Kidney tubule cell (primary cell): ENCODE measurements at places on chromosomes 1 and 21.

GRCh38 chr1:26522073-26522472, 7.5 kb upstream of the RPS6KA1 start:
- DNase-seq, result no peak

DNA sequence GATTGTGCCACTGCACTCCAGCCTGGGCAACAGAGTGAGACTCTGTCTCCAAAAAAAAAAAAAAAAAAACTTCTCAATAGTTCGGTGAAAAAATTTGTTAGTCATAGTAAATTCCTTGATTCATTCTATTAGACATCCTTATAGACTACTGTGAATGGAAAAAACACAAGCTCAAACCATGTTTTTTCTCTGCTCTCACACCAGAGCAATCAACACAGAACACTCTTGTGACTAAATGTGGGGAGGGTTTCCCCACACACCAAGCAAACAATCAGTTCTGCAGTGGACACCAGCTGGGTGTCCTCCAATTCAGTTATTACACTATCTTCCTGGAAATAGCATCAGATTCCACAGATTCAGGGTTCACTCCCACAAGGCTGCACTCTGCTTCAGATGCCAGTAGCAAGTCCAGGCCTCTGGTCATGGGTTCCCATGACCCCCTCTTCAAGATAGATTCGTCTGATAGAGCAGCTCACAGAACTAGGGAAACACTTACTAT, 69.1 kb upstream of the TEKT2 start:
- no peak for DNase-seq

DNA sequence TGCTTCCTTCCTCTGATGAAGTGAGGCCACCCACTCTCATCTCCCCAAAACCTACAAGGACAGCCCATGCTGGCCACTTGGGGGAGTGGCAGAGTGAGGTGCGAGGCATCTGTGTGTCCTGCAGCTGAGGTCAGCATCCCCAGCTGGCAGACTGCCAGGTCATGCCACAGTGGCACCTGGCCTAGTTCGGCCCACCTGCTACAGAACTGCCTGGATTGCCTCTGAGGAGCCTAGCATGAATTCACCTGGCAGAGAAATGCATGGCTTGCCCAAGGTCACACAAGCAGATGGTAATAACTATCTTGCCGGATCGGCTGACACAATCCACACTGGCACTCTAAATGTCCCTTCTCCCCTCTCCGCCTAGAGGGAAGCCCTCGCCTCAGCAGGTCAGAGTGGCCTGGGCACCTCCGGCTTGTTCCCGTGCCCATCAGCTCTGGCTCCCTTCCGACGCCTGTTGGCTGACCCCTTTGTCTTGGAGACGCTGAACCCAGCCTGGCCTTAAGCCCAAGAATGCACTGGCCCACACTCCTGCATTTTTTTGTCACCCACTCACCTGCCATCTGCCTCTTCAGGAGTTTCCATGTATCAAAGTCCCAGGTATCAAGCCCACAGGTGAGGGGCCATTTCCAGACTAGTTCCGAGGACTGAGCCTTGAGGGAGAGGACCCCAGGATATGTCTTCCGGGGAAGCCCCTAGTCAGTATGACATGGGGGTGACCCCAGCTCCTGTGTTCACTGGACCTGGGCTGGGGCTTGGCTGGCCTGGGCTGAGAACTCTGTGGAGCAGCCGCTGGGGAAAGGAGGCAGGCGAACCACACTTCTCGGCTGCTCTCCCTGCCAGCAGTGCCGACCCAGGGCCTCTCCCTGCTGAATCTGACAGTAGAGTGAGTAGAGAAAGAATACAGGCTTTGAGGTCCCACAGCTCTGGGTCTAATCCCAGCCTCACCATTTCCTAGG, 21.7 kb downstream of the ECE1 start:
- peak; percentile 71 for DNase-seq

DNA sequence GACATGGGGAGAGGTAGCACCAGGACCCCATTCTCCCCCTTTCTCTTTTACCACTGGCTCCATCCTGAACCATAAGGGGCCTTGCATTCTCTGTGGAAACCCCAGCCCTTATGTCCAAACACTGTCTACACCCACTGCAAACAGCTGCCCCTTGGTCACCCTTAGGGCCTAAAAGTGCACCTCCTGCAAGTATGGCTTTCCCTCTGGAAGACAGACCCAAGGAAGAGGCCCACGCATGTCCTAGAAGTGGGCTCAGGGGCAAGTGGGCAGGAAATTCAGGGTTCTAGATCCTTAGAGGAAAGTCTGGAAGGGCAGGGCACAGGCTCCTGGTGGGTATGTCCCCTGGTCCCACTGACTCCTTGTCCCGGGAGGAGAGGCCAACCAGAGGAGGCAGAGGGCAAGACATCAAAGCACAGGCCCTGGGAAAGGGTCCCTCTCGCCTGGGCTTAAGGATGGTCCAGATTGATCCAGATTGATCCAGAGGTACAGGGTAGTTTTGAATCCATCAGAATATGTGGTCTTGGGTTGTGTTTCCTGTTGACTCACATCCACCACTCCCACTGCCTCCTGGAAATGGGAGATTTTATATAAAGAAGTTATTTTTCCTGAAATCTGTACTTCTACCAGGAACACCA, 150.9 kb downstream of the GRIK3 start:
- no peak for DNase-seq

- DNase-seq, result no peak
Measured at GRCh38 chr1:78334952-78335351, 155.8 kb upstream of the PTGFR start.

- no peak for DNase-seq
Measured at GRCh38 chr1:240109130-240109529, 17.4 kb downstream of the FMN2 start.

DNA sequence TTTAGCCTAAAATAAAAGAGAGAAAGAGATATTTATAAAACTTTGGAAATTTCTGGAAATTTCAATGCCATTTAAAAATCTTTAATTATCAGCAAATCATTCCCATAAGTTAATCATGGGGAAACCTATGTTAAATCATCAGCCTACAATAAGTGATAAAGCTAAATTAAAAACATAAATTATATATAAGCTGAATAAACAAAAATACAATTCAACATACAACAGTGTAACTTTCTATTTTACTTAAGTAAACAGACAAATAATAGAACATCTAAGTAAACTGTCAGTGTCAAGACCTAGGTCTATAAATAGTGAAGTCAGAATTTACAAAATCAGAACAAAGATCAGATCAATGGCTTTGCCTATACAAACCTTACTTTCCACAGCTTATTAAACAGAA, 57.5 kb downstream of the EPRS1 start:
- no peak for DNase-seq

DNA sequence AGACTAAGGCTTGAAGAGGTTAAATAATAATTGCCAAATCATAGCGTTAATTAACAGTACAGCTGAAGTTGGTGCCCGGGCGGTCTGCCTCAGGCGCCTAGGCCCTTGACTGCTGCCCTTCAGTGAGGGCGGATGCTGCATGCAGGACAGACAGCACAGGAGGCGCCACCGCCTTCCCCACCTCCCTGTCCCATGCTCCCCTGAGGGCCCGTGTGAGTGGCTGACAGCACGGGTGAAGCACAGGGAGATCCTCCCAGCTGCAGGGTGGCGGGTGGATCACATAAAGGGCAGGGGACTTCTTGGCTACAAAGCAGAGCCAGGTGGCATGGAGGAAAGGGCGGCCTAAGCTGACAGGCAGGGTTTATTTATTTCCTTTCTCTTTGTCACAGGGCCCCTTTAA, 49.1 kb downstream of the DDX20 start:
- DNase-seq, result no peak

DNA sequence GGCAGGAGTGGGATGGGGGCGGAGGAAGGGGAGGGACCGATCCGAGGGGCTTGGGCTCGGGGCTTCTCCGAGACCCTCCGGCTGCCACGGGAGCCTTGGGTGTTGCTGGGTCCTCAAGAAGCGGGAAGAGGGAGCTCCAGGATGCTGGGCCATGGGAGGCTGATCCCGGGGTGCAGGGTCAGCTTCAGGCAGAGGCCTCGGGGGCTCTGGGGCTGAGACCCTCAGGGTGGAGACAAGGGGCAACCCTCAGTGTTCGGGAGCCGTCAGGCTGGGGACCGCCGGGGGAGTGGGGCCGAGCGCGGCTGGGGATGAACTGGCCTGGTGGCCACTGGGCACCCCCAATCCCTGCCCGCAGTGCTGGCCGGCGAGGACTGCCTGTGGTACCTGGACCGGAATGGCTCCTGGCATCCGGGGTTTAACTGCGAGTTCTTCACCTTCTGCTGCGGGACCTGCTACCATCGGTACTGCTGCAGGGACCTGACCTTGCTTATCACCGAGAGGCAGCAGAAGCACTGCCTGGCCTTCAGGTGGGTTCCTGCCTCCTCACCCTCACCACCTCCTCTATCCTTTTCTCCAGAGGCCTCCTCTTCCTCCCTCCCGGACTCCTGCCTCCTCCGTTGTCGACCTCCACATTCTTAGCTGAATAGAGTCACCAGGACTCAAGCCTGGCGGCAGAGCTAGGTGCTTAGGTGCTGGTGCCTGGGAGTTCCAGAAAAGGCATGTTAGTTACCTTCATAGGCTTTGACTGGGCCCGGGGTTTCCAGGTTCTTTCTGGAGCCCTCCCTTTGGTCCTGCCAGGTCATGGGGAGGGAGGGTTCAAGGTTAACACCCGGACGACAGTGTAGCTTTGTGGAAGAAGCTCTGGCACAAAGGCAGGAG, 631 bp downstream of the SHISA4 start:
- no peak for DNase-seq

DNA sequence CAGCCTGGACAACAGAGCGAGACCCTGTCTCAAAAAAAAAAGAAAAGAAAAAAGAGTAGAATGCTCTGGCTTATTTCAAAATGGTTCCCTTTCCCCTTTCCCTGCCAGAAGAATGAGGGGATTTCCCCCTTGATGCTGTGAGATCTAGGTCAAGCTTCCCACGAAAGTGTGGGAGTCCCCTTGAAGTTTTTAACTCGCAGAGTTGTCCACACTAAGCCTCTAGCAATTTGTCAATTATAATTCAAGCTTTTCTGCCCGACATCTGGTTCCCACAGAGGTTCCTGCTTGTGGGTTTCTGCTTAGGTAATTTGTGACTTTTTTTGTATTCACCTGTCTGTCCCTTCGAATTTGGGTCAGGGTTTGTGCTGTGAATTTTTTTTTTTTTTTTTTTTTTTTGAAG, 62.8 kb downstream of the ZFYVE9 start:
- DNase-seq, result no peak

DNA sequence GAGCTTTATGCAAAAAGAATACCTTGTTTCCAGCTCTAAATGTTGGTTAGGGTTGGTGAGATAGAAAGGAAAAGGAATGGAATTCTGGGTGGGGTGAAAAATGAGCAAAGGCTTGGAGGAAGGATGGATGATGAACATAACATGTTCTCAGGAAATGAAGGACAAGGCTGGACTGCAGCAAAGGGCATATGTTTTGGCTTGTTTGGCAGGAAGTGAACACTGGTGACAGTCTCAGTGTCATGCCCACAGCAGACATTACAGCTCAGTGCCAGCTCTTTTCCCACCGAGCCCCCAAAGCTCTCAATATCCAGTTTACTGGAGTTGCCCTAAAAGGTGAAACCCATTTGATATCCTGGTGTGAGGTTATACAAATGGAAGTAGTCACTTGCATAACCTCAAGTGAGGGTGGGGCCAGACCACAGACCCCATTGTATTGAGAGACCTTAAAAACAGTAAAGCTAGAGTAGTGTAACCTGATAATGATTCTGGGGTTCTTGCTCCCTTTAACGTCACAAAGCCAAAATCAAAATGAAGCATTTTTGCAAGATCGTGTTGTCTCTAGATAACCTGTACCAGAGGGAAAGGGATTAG, 270.6 kb downstream of the NFIA start:
- DNase-seq, result no peak

GRCh38 chr1:111203681-111204200, 3.3 kb upstream of the DENND2D start:
- peak; percentile 89 for DNase-seq

DNA sequence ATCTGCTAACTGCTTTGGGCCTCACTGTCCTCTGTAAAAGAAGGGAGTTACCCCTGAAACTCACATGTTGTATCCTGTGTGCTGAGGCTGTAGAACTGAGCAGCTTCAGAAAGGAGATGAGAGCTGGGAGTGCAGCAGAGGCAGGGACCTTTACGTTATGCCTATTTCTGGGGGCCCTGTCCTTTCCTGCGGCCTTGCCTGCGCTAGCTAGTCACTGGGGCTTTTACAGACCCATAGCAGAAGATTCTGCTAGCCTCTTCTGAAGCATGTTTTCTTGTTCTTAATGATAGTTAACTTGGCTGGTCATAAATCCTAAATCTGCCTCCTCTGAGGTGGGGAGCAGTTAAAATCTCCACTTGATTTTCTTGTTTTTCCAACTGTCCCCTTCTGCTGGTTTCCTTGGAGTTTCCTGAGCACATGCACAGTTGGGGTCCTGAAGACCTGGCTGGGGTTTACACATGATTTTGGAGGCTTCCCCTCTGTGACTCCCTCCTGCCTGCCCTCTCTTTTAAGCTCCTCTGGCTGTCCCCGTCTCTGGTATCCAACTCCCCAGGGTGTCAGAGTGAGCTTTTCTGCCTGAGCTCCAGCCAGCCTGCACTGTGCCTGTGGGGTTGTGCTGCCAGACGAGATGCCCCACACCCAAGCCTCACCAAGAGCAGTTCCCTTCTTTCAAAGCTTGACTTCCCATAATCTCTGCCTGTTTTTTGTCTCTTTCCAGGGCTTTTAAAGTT, 76.6 kb downstream of the NOS1AP start:
- no peak for DNase-seq

GRCh38 chr1:35947547-35947946, 16.6 kb downstream of the AGO3 start:
- no peak for DNase-seq

GRCh38 chr1:173502104-173502503, 25.0 kb downstream of the PRDX6 start:
- DNase-seq, result peak; percentile 24

GRCh38 chr1:36170643-36171412, 14.9 kb downstream of the MAP7D1 start:
- no peak for DNase-seq

GRCh38 chr1:94183197-94183815, 54.1 kb downstream of the ARHGAP29 start:
- no peak for DNase-seq

DNA sequence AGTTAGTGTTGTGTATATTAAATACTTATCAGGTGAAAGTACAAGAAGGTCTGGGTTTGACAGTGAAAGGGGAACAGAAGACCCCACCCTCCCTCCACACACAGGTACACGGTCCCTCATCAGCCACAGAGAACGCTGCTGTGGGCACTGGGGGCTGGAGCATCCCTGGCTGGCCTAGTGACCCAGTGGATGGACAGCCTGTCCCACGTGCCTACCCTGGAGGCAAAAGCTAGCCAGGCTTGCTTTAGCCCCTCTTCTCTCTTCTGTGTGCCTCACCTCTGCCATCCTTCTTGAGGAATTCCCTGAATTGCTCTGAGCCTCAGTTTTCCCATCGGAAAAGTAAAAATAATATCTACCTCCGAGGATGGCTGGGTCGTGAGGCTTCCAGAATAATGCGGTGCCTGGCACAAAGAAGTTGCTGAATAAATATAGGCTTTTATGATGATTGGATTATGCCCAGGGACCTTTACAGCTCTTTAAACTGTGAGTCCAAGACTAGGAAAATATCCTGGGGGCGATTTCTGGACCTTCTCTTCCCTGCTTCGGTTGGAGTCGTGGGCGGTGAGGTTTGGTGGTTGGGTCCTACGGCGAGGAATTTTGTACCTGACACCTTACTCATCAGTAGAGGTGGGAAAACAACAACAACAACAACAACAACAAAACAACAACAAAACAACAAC, 918 bp downstream of the IFNLR1 start:
- no peak for DNase-seq
